NCI-H446 treated with DMSO at 0.1 percent for 48 hours (cell line): ENCODE measurements at places on chromosomes 6 and 20.
A peak's percentile ranks its signal among the peaks of the same experiment; 100 is the strongest.

DNA sequence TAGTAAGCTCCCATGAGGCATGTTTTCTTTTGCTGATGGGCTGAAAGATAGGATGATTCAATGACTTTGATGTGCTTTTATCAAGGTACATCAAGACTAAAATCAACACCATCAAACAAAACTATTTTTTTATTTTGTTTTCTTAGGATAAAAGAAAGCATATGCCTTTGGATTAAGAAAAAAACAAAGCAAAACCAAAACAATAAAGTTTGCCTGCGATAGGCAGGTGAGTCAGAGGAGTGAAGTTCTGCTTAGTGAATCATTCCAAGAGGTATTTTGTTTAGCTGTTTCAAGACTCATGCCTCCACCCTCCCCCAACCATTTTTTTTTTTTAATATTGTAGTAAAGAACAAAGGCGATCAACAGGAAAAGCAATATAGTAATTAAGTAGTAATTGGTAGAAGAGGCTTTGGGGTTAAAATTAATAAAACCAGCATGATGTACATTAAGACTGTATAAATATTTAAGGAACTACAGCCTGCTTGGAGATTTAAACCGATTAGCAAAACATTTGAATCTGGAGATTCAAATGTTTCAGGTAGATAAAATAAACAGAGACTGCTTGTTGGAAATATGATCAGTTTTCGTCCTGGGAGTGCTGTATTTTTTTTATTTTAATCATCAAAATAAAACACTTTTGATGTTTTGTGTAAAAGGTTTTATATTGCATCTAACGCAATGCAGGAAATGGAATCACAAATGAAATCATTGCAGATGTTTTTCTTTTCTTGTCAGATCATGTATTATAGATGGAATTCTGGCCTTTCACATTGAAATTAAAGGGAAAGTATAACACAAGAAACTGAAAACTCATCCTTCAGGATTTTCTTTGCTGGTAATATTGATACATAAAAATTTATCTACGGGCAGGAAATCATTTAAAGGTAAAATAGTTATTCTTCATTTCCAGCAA, 482.3 kb upstream of the MANEA start:
- no peak for DNase-seq

- peak; percentile 7 for DNase-seq
Measured at GRCh38 chr20:39468703-39469102, 506.6 kb downstream of the DHX35 start.

- no peak for DNase-seq
Measured at GRCh38 chr20:3757268-3757667, 10.3 kb downstream of the ADISSP start.

GRCh38 chr20:43946659-43947315, 32.1 kb downstream of the TOX2 start:
- no peak for DNase-seq

GRCh38 chr6:125300992-125301434, 754 bp downstream of the HDDC2 start:
- no peak for DNase-seq

- DNase-seq = no peak
Measured at GRCh38 chr6:44540881-44541280, 153.4 kb downstream of the CDC5L start.

DNA sequence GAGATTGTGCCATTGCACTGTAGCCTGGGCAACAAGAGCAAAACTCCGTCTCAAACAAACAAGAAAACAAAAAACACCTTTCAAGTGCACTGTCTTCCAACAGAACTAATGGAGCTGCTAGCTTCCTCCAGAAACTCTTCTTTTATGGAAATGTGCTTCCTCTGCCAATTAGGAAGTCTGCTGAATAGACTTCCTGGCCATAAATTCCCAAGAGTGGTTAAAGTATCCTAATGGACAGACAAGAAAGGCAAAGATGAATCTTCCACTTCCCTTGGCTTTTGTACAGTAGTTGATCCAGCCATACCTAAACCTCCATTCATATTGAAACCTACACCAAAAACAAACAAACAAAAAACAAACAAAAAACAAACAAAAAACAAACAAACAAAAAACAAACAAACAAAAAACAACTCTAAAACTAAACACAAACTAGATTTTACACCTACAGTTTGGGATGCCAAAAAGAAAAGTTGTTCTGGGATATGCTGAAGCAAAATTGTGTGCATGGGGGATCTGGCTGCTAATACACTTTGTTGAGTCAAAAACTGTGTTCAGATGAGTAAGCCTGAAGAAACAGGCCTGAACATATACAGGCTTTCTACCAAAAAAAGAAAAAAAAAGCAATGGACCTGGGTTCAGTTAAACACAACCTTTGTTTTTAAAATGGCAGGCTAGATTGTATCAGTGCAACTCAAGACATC, 59.8 kb upstream of the CARMIL1 start:
- no peak for DNase-seq
